Smooth muscle cell of the umbilical artery (primary cell): ENCODE measurements at places on chromosomes 6 and 20. TPM values are rescaled to one million over a fixed set of nuclear protein-coding genes. Genes with fewer than 3 reads are reported as not detected.

The SMLR1 gene
- total RNA-seq = not detected in 2 replicates

The IP6K3 gene
- total RNA-seq = 1.1 and 5.9 TPM in 2 replicates

The SCRT2 gene
- not detected in 2 replicates for total RNA-seq

The DDO gene
- under 0.01 and 0.23 TPM in 2 replicates for total RNA-seq

The PPP1R14C gene
- under 0.01 and 0.09 TPM in 2 replicates for total RNA-seq

The TREM2 gene
- 0.14 TPM in 1 of 2 replicates, not detected in the other for total RNA-seq

The ZNF322 gene
- 14.9 and 19.9 TPM in 2 replicates for total RNA-seq

The MEI4 gene
- total RNA-seq = not detected in 2 replicates

The RNF114 gene
- total RNA-seq = 91.7 and 124 TPM in 2 replicates

The TMEM217 gene
- 1.2 and 2.2 TPM in 2 replicates for total RNA-seq

The EYA4 gene
- total RNA-seq = under 0.01 TPM in 1 of 2 replicates, not detected in the other

The TREML1 gene
- not detected in 2 replicates for total RNA-seq

The CENPB gene
- total RNA-seq = 64.7 and 75.2 TPM in 2 replicates

The CST7 gene
- not detected in 2 replicates for total RNA-seq
